ENCODE measurements at places on chromosomes 5 and 9.
A peak's percentile ranks its signal among the peaks of the same experiment; 100 is the strongest.

DNA sequence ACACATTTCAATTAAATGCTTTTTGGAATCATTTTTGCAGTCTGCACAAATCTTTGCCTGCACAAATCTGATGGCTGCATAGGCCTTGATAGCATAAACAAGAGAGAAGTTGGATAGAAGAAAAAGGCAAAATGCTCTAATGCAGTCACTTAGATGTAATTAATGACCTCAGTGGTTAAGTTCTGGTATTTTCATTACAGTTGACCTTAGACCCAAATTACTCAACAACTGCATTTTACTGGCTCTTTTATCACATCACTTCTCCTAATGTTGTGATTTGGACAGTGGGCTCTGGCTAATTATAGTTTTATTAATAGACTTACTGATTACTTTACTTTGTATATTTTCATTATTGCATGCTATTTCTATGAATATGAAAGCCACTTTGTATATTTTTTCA, 34.3 kb downstream of the NTRK2 start:
- peak; percentile 21 for DNase-seq

DNA sequence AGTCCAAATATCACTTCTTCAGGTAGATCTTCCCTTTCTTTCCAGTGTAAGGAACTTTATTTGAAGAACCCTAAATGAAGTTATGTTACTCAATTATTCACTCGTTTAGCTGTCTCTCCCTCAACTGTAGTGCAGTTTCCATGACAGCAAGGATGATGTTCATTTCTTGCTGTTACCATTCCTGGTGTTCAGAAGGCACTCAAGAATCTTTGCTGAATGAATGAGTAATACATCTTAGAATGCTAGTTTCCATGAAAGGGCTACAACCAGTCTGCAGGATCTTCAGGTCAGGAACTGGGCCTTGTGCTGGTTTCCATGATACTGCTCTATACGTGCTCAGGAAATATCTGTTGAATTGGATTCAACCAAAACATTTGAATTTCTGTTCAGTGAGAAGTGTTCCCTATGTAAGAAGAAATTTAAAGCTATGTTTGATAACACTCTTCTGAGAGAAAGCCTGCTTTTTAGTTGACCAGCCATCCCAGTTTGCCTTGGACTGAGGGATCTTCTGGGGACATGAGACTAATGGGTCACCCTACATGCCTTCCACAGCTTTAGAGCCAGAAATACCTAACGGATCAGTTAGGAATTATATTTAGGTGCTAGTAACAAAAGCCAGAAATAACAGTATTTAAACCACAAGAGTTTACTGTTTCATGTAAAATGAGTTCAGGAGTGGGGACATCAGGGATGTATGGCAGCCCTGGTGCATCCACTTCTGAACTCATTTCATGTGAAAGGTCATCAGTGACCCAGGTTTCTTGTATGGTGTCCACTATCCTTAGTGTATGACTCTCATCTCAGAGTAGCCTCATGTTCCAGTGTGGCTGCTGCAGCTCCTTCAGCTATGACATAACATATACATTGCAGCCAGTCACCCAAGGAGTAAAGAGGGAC, 500.1 kb upstream of the SGCD start:
- no peak for DNase-seq

DNA sequence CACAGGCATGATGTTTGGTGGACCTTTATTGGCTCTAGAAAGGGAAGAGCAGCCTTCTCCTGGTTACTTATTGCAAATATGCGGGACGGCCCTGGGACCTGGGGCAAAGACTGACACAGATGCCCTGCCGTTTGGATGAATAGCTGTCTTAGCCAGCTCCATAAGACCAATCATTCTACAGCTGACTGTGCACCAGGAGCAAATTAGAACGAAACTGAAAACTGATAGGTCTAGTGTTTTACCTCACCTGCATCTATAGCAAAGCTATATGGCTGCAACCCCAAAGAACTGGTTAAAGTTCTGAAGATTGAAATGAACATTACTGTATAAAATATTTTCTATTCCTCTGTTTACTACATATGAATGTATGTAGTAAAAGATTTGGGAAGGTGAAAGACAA, 34.2 kb upstream of the BNC2 start:
- DNase-seq, result no peak

DNA sequence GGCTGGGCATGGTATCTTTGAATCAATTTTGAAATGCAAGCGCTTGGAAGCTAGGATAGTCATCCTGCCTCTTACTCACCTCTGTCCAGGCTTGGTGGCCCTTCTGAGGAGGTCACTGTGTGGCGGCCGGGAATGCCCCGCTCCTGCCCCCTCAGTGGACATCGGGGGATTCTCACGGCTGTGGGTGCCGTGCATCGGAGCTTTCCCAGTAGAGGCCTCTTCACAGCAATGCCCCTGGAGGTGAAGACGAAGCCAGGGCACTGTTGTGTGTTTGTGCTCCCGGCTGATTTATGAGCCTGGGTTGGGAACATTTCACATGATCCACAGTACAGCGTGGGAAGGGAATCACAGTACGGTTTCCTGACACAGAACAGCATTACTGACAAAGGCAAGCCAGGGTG, 147.5 kb downstream of the NXNL2 start:
- DNase-seq, result no peak

- DNase-seq, result peak; percentile 47
Measured at GRCh38 chr9:114238891-114239875, 83.7 kb upstream of the ORM1 start.

- DNase-seq, result peak; percentile 44
Measured at GRCh38 chr9:87950765-87951488, 23.4 kb downstream of the CDK20 start.

- DNase-seq, result peak; percentile 87
Measured at GRCh38 chr9:92808726-92809451, 44.3 kb upstream of the BICD2 start.

DNA sequence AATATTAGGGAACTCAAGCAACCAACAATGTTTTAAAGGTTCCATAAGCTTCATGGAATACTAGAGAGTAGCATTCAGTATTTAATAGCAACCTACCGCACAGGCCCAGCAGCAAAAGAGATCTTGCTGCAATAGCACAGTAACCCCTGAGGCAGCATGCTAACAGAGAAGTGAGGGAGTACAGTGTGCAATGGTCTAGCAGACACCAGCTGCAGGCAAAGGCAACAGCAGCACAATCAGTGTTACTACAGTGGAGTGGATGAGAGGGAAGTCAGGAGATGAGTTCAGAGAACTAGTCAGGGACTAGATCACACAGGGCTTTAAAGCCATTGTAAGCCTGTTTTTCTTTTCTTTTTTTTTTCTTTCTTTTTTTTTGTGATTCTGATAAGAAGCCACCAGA, 2.8 kb downstream of the TICAM2 start:
- DNase-seq, result peak; percentile 22

GRCh38 chr9:29697011-29697410, 2123.7 kb upstream of the C9orf72 start:
- DNase-seq, result peak; percentile 1

GRCh38 chr5:146574713-146575112, 58.7 kb upstream of the GPR151 start:
- DNase-seq, result no peak
